ENCODE measurements at places on chromosomes 5 and 9.

GRCh38 chr5:140232731-140233130, 57.7 kb downstream of the CYSTM1 start:
- no peak for DNase-seq

- no peak for DNase-seq
These were observed 2.5 kb upstream of the PLAC8L1 start for GRCh38 chr5:146107901-146108300.

DNA sequence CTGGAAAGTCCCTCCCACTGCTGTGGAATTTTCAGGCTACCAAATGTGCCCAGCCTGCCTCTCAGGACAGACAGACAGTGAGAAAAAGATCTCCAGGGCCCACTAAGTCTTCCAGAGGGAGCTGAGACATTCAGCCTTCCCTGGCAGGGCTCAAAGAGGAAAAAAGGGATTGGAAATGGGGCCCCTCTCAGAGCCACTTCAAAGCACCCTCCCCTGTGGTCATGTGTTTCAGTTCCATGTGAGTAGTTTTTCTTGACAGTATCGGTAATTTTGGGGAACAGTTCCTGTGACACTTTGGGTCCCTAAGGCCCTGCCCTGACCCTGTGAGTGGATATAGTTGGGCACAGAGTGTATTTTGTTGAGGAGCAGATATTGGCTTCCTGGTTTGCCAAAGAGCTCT, 25.0 kb downstream of the LARP1 start:
- no peak for DNase-seq

- DNase-seq: no peak
These were observed 479.1 kb downstream of the CCDC171 start for GRCh38 chr9:16031971-16032370.

DNA sequence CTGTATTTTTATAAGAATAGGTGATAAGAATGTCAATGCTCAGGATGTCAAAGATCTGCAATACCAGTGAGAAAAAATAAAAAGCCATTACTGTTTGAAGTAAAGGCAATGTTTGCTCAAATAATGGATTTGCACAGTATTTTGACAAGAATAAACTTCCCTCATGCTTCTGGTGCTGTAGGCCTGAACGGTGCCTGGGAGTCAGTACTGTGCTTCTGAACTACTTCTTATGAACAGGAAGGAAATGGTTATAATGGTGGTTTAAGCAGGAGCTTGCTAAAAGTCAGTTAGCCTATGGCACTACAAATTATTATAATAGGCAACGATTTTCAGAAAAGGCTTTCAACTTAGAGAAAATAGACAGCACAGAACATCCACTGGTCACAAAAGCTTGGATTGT, 548.3 kb upstream of the CDH18 start:
- no peak for DNase-seq

DNA sequence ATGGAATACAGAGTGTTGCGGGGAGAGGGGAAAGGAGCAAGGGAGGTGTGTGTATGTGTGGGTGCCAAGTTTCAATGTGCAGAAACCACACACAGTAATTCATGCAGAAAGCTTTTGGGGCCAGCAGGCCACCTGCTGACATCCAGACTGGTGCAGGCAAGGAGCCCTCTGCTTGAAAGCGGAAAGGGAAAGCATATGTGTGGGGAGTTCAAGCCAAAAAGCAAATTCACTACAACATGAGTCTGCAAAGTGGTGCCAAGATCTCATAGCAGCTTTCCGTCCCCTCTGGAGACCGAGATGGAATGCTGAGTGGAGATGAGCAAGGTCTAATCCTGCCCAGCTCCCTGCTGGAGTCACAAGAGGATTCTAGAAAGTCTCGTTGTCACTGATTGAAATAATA, 159.7 kb upstream of the VLDLR start:
- peak; percentile 19 for DNase-seq

DNA sequence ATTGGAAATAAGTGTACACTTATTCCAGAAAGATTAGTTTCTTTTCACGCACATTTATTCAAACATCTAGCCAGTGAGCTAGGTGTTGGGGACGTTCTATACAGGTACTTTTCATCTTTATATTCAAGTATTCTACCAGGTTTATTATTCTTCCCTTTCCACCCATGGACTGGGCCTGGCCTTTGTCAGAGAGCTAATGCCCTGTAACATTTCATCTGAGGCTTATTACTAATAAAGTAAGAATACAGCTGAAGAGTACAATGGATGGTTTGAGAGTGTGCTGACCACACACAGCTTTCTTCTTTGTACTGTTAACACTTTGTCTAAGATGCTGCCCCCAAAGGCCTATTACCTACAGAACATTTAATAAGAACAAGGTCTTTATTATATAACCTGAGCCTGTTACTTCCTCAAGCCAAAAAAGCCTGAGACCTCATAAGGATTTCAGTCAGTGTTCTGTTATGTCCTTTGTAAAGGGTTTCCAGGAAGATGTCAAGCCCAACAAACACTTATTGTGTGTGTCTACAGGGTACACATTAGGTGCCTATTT, 93.5 kb downstream of the ZNF608 start:
- DNase-seq: no peak

- DNase-seq: no peak
These were observed 385.2 kb downstream of the FAM170A start for GRCh38 chr5:120014535-120014934.

- DNase-seq: no peak
These were observed 62.2 kb upstream of the ADAMTS2 start for GRCh38 chr5:179407191-179408175.

DNA sequence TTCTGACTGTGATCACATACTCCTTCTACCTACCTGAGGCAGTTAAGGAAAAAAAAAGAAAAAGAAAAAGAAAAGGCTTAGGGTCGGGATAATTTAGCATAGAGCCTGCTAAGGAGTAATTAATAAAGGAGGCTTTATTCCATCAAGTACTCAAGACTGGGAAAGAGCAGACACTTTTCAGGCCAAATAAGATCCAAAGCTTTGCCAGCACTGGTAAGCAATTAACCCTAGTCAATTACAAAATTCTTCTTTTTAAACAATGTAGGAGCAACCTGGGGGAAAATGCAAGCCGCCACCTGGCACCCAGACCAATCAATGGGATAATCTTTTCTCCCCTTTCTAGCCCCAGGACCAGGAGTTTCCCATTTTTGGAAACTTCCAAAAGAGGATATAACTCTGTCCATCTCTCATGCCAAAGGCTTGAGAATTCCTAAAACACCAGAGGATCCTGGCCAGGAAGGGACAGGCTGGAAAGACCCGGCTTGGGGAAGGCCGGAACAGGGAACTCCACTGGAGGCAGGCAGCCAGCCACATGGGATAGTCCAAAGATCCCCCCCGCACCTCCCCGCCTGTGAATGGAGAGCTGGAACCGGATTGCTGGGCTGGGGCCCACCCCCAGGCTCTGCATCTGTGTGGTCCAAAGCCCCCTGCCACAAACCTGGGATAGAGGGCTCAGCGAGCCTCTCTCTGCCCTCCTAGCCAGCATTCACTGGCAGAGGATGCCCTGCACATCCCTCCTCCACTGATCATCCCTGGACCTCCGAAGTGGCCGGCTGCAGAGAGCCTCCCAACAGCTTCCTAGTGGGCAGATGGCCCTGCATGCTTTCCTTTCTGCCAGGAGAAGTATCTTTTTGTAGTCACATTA, 117.8 kb downstream of the ZNF354C start:
- DNase-seq: no peak

DNA sequence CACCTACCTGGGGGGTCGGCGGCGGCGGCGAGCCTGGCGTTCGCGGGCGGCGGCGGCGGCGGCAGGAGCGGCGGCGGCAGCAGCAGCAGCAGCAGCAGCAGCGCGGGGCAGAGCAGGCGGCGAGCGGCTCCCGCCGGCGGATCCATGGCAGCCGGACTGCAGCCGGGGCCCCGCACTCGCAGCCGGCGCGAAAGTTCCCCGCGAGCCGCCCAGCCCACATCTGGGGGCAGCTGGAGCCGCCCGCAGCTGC, 153 bp downstream of the ADAMTS2 start:
- DNase-seq: no peak

Measured in NCI-H1092 (cell line).